ENCODE measurements at places on chromosomes 2 and 18.

- DNase-seq = no peak
Observed at GRCh38 chr2:168348076-168348475, 100.7 kb upstream of the STK39 start.

DNA sequence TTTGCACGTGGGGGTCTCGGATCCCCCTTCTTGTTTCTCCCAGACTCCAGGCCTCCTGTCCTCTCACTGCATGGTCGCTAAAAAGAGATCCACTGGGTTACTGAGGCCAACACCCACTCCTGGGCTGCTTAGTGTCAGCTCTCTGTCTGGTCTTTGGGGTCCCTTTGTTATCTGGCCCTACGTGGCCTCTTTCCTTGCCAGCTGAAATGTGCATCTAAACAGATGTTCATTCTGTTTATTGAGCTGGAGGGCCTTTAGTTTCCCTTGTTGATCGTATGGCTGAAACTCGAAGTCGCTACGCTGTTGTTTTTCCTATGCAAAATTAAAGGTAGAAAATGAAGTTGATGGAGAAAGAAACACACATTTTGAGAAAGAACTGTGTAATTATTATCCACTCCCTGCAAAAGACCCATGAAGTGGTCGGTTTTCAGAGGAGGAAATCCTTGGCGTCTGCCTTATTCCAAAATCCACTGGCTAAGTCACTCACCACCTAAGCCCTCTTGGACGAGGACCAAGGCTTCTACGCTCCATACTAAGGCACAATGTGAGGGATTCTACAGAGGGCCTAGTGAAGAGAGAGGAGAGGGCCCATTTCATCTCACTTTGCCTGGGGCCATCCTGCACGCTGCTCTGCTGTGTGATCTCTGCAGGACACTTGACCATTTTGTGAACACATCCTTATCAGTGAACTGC is 105.3 kb downstream of the GLI2 start:
- no peak for DNase-seq

DNA sequence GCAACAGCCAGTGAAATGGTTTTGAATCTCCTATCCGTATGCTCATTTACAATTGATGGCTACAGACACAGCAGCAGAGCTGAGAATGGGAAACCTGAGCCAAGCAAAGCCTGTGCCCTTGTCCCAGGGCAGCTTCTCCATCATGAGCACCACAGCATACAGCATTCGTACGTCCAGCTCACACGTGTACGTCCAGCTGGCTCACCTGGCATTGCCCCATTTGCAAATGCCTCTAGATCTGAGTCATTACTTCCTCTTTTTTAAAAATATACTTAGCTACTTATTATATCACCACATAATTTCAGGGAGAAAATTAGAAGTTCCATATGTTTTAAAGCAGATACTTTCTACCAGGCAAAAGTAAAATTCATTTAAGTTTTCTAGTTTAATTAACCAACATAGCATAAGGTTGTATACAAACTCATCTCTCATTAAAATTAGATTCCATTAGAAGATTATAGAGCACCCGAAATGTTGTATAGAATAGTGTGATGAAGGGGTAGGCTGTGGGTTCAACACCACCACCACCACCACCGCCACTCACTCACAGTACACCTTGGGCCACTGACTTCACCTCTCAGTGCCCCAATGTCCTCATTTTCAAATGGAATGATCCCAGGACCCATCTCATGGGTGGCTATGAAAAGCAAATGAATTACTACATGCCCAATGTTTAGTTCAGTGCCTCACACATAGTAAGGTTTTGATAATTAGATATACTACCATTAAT is 31.4 kb upstream of the TMEM177 start:
- no peak for DNase-seq

GRCh38 chr2:74843899-74844298 is 10.0 kb downstream of the HK2 start:
- no peak for DNase-seq

DNA sequence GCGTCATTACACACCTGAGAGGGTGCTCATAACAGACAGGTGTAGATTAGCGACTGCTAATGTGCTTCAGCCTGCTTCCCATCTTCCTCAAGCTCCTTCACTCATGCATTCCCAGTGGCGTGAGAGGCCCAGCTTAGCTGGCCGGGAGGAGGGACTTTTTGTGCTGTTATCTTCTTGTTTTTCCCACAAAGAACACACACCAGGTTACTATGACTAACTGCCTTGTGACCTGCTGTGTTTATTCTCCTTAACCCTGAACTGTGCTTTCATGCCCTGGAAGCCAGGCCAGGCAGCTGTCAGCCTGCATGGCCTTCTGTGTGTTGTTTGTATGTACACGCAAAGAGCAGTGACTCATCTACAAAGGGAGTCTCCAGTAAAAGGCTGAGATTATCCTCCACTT is 143.8 kb downstream of the PIEZO2 start:
- no peak for DNase-seq

- DNase-seq = no peak
Observed at GRCh38 chr2:85114586-85115330, 18.4 kb upstream of the TCF7L1 start.

DNA sequence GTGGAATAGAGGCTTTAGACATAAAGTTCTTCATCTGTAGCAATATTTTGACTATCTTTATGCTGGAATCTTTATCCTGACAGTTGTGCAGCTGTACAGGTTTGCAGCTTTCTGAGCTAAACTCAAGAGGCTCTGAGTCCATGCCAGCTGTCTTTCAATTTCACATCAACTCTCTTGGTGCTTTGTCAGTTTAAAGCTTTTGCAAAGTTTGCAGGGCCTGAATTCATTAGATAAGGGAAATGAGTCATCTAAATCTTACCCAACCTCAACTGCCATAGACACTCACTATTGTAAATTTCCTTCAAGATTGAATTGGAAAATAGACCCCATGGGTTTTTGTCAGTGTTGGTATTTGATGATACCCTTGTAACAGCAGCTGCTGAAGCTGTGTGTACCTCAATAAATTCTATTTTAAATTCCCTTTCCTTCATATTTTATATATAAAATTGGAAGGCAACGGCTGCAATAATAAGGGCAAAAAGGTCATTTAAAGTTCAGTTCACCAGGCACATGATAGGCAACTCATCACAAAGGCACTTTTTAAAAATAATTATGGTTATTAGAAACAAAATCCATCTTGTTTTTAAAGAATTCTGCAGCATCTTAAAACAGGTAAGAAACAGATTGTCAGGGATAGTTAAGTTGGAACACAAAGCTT is 169.9 kb upstream of the SLC39A10 start:
- DNase-seq = no peak

DNA sequence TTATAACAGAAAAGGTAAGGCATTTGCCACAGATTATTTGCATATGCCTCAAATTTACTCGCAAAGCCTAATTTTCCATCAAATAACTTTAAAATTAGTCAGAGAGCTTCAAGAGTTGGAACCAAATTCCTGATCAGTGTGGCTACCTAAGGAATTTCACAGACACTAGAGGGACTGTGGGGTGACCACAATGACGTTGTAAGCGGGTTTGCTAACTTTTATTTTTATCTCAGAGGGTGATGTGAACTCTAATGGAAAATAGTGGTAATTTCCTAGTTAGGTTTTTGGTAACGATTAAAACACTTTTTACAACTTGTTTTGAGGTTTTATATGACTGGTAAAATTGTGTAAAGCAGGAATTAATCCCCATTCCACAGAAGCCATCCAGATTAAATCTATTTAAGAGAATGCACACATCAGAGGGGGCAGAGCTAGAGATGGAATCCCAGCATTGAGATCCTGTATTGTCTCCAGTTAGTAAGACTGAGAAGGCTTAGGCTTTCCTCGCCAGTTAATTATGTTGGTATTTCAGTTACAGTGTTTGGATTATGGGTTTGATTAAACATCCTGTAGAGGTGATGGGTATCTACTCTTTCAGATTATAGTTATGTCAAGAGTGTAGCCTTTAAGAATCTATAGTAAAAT is 129.0 kb downstream of the GPD2 start:
- DNase-seq = no peak

- DNase-seq = peak; percentile 68
Observed at GRCh38 chr2:96131152-96131812, 7.0 kb downstream of the ASTL start.

- DNase-seq = no peak
Observed at GRCh38 chr2:73856214-73856613, 27.5 kb downstream of the STAMBP start.

- DNase-seq = no peak
Observed at GRCh38 chr2:147463881-147464520, 380.8 kb upstream of the ACVR2A start.

- no peak for DNase-seq
Observed at GRCh38 chr2:63497576-63497975, 90.7 kb downstream of the WDPCP start.

DNA sequence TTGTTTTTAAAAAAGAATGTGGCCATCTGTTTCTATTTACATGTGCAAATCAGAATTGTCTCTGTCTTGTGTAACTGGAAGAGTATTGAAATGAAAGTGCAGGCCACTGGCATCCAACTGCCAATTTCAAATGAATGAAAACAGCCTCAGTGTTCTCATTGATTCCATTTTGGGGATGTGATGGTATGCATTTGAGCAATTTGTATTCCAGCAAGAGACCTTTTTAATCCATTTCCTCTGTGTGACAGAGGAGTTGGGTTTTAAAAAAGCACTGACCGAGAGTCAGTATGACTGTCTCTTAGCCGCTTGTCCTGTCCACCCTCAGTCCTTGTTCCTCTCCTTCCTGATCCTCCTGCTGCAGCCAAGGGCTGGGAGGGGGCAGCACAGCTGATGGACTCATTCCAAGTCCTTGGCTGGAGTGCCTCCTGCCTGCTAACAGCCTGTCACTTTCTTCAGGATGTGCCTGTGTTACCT is 50.0 kb downstream of the ASAP2 start:
- no peak for DNase-seq

GRCh38 chr2:163554864-163555263 is 180.9 kb downstream of the FIGN start:
- no peak for DNase-seq

DNA sequence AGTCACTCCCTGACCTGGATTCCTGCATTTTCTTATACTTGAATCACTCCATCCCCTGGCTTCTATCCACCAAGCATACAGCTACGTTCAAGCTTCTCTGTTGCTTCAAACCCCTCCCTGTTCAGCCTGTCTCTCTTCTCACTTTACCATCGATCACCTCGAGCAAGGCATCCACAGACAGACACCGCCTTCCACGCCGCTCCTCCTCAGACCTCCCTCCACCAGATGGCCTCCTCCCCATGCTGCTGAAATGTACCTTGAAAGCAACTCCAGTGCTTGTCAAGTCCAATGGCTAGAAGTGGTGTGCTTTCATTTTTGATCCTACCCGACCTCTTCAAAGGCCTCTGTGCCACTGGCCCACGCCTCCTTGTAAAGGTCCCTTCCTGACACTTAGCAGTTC is 131.3 kb upstream of the ACAA2 start:
- no peak for DNase-seq

GRCh38 chr2:70091364-70091763 is 4.1 kb downstream of the PCBP1 start:
- DNase-seq = peak; percentile 28

DNA sequence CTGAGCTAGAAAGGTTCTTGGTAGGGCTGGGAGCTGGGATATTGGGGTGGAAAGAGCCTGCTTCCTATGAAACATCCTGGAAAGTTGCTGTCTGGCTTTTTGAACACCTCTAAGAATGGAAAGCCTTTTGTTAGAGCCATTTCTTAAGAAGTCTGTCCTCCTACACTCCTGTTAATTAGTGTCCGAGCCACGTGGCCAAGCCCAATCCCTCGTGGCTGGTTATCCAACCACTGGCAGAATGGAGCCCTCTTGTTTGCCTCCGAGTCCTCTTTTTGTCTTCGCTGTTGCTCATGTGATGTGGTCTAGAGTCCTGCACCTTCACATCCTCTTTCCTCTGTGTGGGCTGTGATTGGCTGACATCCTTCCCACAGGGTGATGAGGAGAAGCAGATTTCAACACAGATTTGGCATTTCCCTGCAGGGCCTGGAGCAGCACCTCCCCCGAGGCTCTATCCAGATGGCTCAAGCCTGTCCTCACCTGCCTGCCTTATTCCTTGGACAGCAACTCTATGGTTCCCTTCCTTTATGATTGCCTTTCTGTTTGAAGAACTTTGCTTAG is 8.2 kb upstream of the TOGARAM2 start:
- DNase-seq = no peak

DNA sequence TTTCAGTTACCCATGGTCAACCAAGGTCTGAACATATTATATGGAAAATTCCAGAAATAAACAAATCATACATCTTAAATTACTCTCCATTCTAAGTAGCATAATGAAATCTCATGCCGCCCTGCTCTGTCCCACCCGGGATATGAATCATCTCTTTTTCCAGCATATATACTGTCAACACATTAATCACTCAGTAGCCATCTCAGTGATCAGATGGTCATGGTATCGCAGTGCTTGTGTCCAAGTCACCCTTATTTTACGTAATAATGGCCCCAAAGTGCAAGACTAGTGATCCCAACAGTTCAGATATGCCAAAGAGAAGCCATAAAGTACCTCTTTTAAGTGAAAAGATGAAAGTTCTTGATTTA is 43.8 kb downstream of the OSBPL6 start:
- no peak for DNase-seq

- no peak for DNase-seq
Observed at GRCh38 chr18:3266062-3266608, 4.2 kb downstream of the MYL12B start.

- DNase-seq = no peak
Observed at GRCh38 chr18:34153711-34154110, 71.0 kb downstream of the NOL4 start.

DNA sequence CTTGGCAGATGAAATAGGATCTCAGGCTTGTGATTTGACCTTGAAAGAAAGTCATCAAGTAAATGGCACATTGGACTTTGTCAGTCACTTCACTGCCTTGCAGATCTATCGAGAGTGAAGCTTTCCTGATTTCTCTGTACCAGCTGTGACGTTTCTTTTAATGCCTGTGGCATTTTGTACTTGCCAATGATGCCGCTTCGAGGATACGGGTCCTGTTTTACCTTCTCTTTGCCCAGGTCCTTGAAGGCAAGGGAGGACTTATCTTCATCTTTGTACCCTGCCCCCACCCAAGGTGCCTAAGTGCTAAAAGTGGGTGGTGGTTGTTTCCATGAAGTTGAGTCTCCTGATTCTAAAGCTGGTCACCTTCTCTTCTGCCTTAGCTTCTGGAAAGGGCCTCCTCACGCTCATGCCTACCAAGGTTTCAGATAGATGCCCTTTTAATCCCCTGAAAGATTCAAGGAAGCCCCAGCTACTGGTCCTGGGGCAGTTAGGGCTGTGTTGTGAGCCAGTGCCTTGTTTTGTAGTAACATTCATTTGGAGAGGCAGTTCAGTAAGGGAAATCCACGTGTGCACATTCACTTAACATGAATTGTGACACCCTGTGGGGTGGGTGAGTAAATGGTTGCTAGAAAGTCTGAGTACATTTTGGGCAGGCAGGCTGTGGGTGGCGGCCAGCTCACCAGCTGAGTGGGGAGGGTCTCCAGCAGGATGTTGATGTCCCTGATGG is 6.1 kb downstream of the LBH start:
- DNase-seq = peak; percentile 74

DNA sequence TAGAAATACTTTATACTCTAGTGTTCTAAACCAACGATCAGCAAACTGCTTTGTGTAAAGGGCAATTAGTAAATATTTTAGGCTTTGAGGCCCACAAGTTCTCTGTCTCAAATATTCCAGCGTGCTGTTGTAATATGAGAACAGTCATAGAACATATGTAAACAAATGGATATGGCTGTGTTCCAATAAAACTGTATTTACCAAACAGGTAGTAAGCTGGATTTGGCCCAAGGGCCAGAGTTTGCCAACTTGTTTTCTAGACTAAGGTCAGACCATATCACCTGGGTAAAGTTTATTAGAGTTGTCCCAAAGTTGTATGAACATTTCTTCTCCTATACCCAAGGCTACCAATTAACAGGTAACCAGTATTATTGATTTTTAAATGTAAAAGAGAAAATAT is 303.2 kb upstream of the MC4R start:
- DNase-seq = no peak

Data from activated CD8-positive, alpha-beta memory T cell treated with anti-CD3 and anti-CD28 coated beads for 24 hours (primary cell).